ENCODE measurements at places on chromosomes 11 and 22.

DNA sequence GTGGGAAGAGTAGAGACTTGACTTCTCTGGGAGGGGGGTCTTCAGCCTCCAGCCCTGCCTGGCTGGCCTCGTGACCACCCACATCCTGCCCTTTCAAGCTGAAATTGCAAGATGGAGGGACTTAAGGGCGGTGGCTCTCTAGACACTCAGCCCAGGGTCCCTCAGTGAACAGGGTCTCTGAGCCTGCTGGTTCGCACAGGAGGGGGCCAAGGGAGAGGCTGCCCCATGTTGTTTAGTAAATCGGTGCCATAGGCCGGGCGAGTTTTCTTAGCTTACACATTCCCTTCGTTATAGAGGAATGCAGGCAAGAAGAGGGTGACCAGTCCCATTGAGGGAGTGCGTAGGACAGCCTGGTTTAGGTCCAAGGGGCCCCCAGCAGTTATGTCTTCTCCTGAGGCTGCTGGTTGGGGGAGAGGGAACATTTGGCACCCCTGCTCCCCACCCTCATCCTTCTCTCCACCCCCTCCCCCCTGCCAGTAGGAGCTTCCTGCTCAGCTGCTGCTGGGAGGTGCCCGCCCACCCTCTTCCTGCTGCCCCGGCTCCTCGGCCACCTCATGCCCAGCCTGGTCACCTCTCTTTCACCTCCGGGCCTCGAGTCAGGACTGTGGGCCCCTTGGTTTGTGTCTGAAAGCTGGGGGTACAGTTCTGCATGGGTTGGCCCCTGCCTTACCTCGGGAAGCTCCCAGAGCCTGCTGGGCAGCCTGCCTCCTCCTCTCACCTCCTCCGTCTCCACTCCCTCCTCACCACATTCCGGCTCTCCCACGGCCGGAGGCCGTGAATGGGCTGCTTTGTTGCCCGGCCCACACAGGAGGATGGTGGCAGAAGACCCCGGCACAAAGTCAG is 3.9 kb downstream of the FRMD8 start:
- no peak for DNase-seq

- DNase-seq = no peak
These were observed 11.4 kb downstream of the POU2AF1 start for GRCh38 chr11:111367411-111368284.

- DNase-seq = no peak
These were observed 13.9 kb downstream of the NNMT start for GRCh38 chr11:114310095-114310494.

DNA sequence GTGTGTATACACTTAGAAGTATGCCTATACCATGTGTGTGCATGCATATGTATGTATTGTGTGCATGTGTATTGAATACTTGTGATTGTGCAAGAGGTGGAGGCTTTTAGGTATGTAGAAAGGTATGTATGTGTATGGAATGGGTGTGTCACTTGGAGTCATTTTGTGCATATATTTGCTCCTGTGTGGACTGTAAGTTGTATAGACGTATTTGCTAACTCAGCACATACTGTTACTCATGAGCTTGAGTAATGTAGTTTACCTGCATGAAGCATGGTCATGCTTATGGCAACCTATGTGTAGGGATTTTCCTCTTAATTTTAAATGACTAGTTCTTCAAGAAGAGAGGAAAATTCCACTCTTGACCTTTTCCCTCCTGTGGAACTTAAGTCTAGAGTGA is 507.6 kb upstream of the LARGE1 start:
- DNase-seq = no peak

DNA sequence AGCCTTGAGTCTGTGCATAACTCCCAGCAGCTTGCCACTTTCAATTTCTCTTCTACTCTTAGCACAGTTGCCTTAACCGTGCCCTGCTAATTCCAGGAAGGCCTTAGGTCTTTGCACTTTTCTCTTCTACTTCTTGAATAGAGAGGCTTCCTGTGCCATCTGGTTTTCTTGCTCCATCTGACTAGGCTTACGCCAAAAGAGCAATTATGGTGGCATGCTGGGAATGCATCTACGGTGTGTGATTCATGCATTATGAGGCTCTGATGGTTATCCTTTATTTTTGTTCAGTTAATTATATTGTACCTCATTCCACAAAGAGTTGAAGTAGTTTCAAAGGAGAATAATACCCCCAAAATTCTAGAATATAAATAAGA is 29.4 kb downstream of the SIK2 start:
- no peak for DNase-seq

GRCh38 chr11:108754901-108755625 is 90.2 kb downstream of the DDX10 start:
- no peak for DNase-seq

DNA sequence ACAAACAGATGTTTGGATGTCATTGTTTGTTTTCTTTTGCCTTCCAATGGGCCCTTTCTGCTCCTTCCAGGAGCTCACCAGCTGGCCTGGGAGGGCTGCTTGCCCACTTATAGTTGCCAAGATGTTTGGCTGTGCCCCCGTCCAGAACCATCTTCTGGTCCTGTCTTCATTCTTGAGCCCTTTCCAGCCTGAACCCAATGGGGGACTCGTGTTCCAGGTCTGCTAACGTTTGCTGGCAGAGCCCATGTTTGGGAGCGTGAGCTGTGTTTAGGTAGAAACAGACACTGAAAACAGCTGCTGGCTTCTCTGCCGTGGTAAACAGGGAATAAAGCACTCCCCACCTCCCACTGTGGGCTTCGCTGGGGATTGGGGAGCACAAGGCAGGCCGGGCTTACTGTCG is 83.2 kb upstream of the SYT13 start:
- DNase-seq = no peak

- peak; percentile 76 for DNase-seq
These were observed at the start of gene HIRA for GRCh38 chr22:19431649-19432132. HIRA (minus strand) TSS chr22:19431733; CDS start chr22:19431476, 257 bp downstream.

DNA sequence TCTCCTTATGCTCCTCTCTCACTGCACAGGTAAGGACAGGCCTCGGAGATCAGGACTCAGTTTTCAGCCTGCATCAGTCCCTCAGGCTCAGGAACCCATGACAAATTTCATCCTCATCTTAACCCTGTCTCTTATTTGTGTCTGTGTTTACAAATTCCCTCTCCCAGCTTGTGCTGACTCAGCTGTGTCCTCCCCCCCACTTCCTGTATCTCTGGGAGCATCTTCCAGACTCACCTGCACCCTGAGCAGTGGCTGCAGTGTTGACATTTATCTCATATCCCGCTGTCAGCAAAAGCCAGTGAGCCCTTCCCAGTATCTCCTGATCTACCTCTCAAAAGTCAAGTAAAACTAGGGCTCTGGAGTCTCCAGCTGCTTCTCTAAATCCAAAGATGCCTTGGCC is 65.6 kb upstream of the VPREB1 start:
- DNase-seq = no peak

DNA sequence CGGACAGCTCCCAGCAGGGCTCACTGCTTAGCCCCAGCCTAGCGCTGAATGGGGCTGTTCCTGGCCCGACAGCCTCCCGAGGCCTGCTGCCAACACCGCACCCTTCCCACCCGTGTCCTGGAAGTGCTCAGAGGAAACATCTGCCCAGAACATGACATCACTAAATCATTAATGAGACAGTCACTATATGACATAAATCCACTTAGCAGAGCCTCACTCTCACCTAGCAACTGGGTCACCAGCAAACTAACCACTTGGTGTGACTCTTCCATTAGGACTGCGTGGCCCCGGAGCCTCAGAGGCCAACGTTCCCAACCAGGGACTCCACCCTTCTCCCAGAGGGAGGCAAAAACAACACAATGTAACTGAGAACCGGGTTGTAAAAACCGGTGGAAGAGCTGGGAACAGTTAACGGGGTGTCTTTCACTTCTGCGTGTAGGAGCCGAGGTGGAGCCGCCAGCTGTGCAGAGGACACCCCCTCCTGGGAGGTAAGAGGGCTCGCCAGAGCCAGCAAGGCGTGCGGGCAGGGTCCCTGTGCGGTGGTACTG is 21.4 kb upstream of the PACSIN2 start:
- no peak for DNase-seq

GRCh38 chr11:8083871-8084281 is 2.9 kb downstream of the TUB start:
- DNase-seq = no peak

DNA sequence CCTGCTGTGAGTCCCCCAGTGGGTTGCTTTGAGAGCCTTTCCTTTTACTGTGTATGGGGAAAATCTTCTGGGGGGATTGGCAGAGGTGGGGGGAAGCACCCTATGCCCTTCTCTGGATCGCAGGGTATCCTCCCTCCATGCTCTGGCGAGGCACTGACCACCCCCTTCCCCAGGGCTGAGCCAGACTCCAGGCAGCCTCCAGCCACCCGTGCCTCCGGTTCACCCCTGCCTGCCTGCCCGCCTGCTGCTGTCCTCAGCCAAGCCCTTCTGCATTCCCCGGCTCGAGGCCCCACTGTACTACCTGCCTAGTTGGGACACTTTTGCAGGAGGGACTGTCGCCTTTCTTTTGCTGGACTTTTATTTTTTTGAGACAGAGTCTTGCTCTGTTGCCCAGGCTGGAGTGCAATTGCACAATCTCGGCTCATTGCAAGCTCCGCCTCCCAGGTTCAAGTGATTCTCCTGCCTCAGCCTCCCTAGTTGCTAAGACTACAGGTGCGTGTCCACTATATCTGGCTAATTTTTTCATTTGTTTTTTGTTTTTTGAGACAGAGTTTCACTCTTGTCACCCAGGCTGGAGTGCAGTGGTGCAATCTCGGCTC is 23.8 kb upstream of the TP53I11 start:
- no peak for DNase-seq

- DNase-seq = no peak
These were observed 1.7 kb downstream of the KLHDC7B start for GRCh38 chr22:50547263-50547985.
